Glutamatergic neuron (in vitro differentiated cells): ENCODE measurements at places on chromosomes 12 and 14.

GRCh38 chr12:14635776-14636175, 60.6 kb downstream of the GUCY2C start:
- no peak overlapping the region for H3K27ac ChIP-seq
- no peak overlapping the region for H3K4me3 ChIP-seq
- DNase-seq = no peak
- H3K4me1 ChIP-seq = no peaks in the 10 kb centered on the region
- no peaks in the 10 kb centered on the region for H3K27me3 ChIP-seq
- H3K36me3 ChIP-seq = peaks cover 6% of the 10 kb centered on the region

- peaks cover 14% of the 10 kb centered on the region for H3K36me3 ChIP-seq
- H3K27me3 ChIP-seq = no peaks in the 10 kb centered on the region
- no peak overlapping the region for H3K27ac ChIP-seq
- H3K4me3 ChIP-seq = no peak overlapping the region
- no peaks in the 10 kb centered on the region for H3K4me1 ChIP-seq
Observed at GRCh38 chr12:123815968-123816367, 53.9 kb downstream of the DNAH10 start.

DNA sequence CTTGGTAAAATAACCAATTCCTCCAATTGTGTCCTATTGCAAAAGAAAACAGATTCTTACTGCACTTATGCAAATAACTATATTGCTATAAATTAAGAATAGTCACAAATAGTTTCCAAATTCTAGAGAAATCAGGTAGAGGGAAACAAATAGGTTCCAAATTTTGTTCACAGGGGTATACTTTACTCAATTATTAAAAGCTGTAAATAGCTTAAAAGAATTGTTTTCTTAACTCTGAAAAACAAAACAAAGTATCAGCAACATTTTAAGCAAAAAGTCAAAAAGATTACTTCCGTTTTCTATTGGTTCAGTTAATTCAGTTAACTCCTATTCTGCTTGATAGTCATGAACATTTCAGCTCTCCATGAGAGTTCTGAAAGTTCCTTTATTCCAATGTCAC, 85.6 kb upstream of the PPP4R3A start:
- H3K36me3 ChIP-seq = peaks cover 10% of the 10 kb centered on the region
- H3K27ac ChIP-seq = no peak overlapping the region
- no peaks in the 10 kb centered on the region for H3K4me1 ChIP-seq

DNA sequence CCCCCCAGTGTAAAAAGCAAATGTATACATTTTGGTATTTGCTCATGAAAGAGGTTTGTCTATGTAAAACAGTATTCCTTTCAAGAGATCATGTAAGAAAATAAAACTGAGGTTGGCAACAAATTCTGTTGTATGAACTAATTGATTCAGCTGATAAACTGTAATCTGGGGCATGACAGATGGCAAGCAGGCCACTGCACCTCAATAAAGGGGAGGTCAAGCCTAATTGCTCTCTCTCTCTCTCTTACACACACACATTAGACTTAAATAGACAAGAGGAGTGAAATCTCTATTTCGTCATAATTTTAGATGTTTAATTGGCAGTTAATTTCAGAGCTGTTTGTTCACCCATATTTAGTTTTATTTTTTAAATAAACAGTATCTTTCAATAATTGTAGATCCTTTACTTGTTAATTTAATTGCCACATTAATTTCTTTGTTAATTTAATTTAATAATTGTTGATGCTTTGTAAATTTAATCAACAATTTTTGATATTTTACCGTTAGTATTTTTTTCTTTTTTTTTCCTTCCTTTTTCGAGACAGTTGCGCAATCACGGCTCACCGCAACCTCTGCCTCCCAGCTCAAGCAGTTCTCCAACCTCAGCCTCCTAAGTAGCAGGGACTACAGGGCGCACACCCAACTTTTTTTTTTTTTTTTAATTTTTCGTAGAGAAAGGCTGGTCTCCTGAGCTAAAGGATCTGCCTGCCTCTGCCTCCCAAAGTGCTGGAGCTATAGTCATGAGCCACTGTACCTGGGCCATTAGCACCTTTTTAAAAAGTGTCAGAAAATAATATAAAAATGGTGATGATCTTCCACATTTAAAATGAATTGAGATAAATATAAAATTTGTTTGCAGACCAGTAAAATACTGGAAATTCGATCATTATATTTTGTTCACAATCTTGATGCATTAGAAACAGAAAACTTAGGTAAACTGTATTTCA, 577.7 kb downstream of the SLC16A7 start:
- H3K36me3 ChIP-seq = no peaks in the 10 kb centered on the region
- no peaks in the 10 kb centered on the region for H3K27me3 ChIP-seq
- DNase-seq = peak; percentile 15
- H3K4me1 ChIP-seq = peaks cover 26% of the 10 kb centered on the region
- H3K4me3 ChIP-seq = peak overlapping the region; percentile 68

DNA sequence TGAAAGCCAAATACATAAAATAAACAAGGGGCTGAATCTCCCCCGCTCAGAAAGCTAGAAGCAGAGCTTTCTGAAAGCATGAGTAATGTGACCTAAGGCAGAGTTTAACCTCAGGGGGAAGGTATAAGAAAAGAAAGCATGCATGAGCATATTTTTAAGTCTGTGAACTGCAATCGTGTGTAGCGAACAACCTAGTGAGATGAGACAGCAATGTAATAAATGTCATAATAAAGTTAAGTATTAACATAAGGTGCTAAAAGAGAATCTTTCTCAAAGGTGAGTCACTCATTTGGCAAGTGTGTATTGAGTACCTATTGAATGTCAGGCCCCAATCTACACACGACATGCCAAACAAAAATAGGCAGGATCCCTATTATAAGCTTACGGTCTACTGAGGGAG, 14.2 kb upstream of the WDR20 start:
- no peak overlapping the region for H3K4me3 ChIP-seq
- no peak for DNase-seq
- H3K36me3 ChIP-seq = no peaks in the 10 kb centered on the region
- H3K4me1 ChIP-seq = no peaks in the 10 kb centered on the region

DNA sequence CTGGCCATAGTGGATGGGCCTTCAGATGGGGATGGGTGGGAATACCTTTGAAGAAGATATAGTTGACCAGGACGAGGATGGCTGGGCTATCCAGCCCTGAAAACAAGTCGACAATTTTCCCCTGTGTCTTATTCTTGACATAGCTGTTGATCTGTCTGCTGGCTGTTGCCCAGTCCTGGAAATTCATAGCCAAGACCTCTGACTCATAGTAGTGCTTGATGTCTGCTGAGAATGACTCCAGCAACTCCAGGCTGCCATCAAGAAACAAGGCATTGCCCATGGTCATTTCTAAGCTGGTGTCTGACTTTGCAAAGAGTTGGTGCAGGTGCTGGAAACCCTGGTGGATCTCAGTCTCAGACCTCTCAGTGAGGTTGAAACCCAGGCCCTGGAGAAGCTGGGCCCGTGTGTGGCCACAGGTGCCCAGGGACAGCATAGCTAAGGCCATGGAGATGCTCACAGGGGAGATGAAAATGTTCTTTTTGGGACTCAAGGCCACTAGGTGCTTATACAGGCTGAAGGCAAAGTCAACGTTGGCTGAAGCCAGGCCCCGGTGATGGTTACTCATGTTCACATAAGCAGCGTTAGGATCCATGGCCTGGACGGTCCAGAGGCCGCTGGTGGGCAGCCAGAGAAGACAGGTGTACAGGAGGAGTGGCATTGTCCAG, 9.0 kb downstream of the SERPINA6 start:
- H3K36me3 ChIP-seq = no peaks in the 10 kb centered on the region
- DNase-seq = no peak
- H3K27ac ChIP-seq = no peak overlapping the region
- no peaks in the 10 kb centered on the region for H3K27me3 ChIP-seq

DNA sequence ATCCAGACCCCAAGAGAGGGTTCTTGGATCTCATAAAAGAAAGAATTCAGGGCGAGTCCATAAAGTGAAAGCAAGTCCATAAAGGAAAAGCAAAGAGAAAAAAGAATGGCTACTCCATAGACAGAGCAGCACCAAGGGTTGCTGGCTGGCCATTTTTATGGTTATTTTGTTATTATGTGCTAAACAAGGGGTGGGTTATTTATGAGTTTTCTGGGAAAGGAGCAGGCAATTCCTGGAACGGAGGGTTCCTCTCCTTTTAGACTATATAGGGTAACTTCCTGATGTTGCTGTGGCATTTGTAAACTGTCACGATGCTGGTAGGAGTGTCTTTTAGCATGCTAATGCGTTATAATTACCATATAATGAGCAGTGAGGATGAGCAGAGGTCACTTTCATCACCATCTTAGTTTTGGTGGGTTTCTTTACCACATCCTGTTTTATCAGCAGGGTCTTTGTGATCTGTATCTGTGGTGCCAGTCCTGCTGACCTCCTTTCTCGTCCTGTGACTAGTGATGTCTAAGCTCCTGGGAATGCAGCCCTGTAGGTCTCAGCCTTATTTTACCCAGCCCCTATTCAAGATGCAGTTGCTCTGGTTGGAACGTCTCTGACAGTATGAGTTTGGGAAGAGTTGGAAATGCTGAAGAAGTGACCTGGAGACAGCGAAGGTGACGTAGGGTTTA, 100.5 kb downstream of the ZNF664 start:
- no peak for DNase-seq
- no peak overlapping the region for H3K27ac ChIP-seq
- H3K4me3 ChIP-seq = no peak overlapping the region
- no peaks in the 10 kb centered on the region for H3K27me3 ChIP-seq
- H3K4me1 ChIP-seq = peaks cover 18% of the 10 kb centered on the region

DNA sequence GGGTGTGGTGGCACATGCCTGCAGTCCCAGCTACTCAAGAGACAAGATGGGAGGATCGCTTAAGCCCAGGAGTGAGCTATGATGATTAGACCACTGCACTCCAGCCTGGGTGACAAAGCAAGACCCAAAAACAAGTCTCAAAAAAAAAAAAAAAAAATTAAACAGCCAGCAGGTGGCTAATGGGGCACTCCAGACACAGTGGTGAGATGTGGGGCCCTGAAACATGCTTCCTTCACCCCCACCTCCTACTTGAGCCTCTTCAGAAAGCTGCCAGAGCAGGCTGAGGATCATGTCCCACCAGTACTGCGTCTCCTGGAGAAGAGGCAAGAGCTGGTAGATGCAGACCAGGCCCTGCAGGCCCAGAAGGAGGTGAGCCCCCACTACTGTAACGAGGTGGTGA, 2.1 kb downstream of the CFAP73 start:
- H3K27ac ChIP-seq = no peak overlapping the region
- peaks cover 14% of the 10 kb centered on the region for H3K27me3 ChIP-seq
- no peaks in the 10 kb centered on the region for H3K36me3 ChIP-seq
- H3K4me3 ChIP-seq = no peak overlapping the region
- peaks cover 5% of the 10 kb centered on the region for H3K4me1 ChIP-seq
- no peak for DNase-seq

DNA sequence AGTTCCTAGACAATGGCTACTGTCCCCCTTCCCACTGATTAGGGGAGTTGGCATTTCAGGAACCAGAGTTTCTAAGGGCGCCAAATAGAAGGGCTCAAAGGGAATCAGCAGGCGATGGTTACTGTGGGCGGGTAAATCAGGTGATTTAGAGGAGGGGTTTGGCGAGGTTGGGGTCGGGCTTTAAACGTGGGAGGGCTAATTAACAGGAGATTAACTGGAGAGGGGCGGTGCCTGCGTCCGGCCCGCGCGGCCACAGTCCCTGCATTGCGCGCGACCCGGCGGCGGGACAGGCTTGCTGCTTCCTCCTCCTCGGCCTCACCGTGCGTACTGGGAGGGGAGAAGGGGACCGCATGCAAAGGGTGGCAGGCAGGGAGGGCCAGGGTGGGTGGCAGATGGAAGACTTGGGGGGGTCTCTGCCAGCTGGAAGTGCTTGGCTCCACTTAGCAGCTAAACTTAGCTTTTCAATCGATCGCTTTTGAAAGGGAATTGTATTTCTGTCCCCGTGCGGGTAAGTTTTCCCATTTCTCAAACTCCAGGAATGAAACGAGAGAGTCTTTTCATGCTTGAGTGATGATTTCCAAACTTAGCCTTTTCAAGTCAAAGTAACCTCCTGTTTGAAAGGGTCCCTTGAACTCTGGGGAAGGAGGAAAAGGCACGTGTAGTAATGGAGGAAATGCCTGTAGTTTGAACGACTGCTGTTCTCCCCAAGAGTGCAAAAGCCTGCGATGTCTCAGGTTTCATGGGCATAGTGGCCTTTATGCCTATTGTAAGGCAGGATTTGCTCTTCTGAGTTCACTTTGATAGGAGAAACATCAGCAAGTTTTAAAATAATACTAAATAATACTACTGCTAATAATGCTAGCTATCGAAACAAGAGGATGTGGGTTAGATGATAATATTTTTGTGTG, at the start of gene MGST1:
TSS of gene MGST1 (plus strand) at position 255 of the 908 bp plus-strand sequence. CDS start 6,608 bp downstream, outside the sequence.
- H3K36me3 ChIP-seq = no peaks in the 10 kb centered on the region
- H3K27ac ChIP-seq = peak within 1 kb of the TSS; percentile 64
- H3K4me3 ChIP-seq = peak within 1 kb of the TSS; percentile 88

DNA sequence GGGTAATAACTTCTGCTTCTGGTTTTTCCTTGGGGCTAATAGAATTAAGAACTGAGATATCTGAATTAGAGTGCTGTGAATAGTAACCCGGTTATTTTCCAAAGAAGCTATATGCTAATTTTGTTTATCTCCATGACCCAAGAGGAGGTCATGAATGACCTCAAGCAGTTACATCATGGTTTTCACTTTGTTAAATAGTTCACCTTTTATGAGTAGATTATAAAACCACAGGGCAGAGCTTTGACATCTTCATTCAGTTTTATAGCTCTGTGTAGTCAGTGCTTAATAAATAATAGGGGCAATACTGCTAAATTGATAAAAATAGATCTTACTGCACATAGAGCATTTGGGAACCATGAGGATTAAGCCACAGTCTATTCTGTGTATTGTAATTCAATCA, 462.2 kb downstream of the LRIG3 start:
- H3K36me3 ChIP-seq = no peaks in the 10 kb centered on the region
- no peak overlapping the region for H3K4me3 ChIP-seq
- no peak overlapping the region for H3K27ac ChIP-seq
- no peaks in the 10 kb centered on the region for H3K27me3 ChIP-seq

GRCh38 chr14:70971560-70971959, 64.3 kb downstream of the PCNX1 start:
- H3K36me3 ChIP-seq = no peaks in the 10 kb centered on the region
- no peak overlapping the region for H3K4me3 ChIP-seq
- H3K27ac ChIP-seq = no peak overlapping the region
- H3K4me1 ChIP-seq = no peaks in the 10 kb centered on the region
- no peak for DNase-seq
- no peaks in the 10 kb centered on the region for H3K27me3 ChIP-seq

- H3K27me3 ChIP-seq = no peaks in the 10 kb centered on the region
- H3K27ac ChIP-seq = no peak overlapping the region
- H3K4me1 ChIP-seq = no peaks in the 10 kb centered on the region
- no peak for DNase-seq
Observed at GRCh38 chr12:69052613-69053408, 119.8 kb upstream of the CPM start.

GRCh38 chr12:110555577-110556406, 27.3 kb downstream of the PPTC7 start:
- peaks cover 5% of the 10 kb centered on the region for H3K4me1 ChIP-seq
- no peak overlapping the region for H3K4me3 ChIP-seq
- H3K27me3 ChIP-seq = no peaks in the 10 kb centered on the region
- no peaks in the 10 kb centered on the region for H3K36me3 ChIP-seq
- DNase-seq = no peak

GRCh38 chr12:124359671-124360581, 65.0 kb downstream of the RFLNA start:
- peaks cover 30% of the 10 kb centered on the region for H3K27me3 ChIP-seq
- H3K27ac ChIP-seq = peak overlapping the region; percentile 80
- DNase-seq = no peak
- no peak overlapping the region for H3K4me3 ChIP-seq
- peaks cover 15% of the 10 kb centered on the region for H3K4me1 ChIP-seq
- peaks cover 11% of the 10 kb centered on the region for H3K36me3 ChIP-seq
